ENCODE measurements at places on chromosomes 3 and 15. TPM values are rescaled to one million over a fixed set of nuclear protein-coding genes. Genes with fewer than 3 reads are reported as not detected.

GRCh38 chr15:90126022-90126421, 23.8 kb upstream of the IDH2 start:
- no peak for DNase-seq

DNA sequence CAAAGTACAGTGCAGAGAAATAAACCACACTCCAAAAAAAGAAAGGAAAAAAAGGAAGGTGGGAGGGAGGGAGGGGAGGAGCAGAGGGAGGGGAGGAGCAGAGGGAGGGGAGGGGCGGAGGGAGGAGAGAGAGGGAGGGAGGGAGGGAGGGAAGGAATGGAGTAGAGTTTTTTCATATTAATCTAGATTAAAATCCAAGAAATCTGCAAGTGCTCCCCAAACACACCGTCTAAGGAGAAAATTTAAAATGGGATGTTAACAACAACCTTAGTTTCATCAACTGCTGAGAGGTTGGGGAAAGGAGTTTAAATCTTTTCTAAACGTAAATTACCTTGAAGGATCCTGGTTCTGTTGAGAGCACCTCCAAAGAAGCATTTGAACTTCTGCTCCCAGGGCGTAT, 6.6 kb downstream of the FSIP1 start:
- DNase-seq, result no peak

CCR2 gene
- total RNA-seq, result not detected

DNA sequence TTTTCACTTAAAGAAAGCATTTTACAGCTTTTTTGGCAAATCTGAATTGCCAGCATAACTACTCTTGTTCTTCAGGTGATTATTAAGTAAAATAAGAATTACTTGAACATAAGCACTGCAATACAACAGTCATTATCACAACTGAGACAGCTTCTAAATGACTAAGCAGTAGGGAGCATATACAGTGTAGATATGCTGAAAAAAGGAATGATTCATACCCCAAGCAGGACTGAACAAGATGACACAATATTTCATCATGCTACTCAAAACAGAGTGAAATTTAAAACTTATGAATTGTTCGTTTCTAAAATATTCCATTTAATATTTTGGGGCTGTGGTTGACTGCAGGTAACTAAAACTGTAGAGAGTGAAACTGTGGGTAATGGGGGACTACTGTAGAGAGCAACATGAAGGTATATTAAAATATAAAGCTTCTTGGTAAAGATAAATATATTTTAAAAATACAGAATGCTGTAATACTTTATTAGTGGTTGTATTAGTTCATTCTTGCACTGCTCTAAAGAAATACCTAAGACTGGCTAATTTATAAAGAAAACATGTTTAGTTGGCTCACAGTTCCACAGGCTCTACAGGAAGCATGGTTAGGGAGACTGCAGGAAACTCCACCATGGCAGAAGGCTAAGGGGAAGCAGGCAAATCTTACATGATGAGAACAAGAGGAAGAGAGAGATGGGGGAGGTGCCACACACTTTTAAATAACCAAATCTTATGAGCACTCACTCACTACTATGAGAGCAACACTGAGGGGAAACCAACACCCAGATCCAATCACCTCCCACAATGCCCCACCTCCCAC, 84.8 kb downstream of the DCLK3 start:
- DNase-seq, result no peak

TM4SF1 gene
- total RNA-seq, result 146 TPM

SPSB4 gene
- not detected for total RNA-seq

DNA sequence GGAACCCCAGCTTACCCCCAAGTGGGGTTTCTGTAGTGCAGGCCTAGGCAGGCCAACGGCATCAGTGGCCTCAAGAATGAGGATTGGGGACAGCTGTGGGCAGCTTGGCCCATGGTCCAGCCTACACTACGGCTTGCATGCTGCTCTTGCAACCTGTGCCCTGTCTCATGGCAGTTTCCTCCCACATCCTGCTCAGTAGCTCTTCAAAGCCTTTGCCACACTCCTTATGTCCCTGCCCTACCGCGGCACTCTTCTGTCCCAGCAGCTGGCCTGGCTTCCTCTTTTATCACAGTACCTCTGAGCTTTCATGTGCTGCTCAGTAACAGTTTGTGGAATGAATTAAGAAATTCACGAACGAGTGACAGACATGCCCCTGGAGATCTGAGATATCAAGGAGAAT, 431.0 kb downstream of the EPHB1 start:
- no peak for DNase-seq

GRCh38 chr3:143309705-143310104, 190.1 kb downstream of the CHST2 start:
- no peak for DNase-seq

DNA sequence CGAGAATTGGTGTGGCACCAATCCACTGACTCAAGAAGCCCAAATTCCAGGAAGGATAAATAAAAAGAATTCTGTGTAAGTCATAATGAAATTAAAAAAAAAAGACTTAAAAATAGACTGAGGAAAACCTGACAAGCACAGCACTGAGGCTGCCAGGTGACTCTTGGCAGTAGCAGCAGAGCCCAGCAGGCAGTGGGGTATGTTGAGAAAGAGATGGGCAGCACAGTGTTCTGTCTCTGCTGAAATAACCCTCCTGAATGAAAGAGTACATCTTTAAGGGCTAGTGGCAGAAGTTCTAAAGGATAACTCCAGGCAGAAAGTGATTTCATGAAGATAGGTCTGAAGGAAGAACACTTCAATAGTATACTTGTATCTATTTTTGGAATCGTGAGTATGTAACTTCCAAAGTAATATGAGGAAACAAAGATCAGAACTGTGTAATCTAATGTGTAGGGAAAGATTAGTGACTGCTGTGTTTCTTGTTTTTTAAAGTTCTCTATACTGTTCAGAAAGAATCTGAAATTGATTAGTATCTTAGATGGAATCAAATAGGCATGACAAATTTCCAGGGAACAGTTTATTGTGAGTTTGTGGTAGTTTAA, 75.9 kb downstream of the RAB7A start:
- DNase-seq, result no peak

GRCh38 chr3:16855497-16855896, 29.3 kb upstream of the PLCL2 start:
- DNase-seq, result no peak

GRCh38 chr3:139944256-139944910, 9.4 kb downstream of the CLSTN2 start:
- DNase-seq, result no peak

CELF6 gene
- total RNA-seq, result not detected

GOLGA8N gene
- total RNA-seq, result 2.4 TPM

DNA sequence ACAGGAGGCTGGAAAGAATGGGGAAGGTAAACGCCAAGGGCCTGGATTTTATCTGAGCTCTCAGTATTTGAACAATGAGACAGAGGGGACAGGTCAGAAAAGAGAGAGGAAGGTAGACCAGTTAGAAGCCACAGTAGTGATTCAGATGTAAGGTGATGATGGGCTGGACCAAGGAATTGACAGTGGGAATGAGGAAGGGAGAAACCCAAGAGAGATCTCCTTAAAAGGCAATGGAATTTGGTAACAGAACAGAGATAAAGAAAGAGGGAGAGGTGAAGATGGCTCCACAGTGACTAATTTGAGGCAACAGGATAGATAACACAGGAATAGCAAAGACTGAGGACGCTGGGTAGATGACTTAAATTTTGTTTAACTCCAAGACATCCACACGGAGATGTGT, 11.4 kb upstream of the HEG1 start:
- peak; percentile 87 for DNase-seq

GRCh38 chr3:152069871-152070270, 196.4 kb downstream of the SUCNR1 start:
- no peak for DNase-seq

DNA sequence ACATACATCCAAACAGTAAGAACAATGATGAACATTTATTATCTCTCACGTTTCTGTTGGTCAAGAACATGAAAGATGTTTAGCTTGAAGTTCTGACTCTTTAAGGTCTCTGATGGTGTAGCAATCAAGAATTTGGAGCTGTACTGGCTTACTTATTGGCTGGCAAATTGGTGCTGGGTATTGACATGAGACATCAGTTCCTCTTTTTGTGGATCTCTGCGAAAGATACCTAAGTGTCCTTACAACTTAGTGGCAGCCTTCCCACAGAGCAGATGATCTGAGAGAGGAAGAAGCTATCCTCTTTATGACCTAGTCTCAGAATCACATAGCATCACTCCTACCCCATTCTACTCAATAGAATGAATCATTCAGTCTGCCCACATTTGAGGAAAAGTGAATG, 309.8 kb upstream of the DCBLD2 start:
- no peak for DNase-seq

PLSCR1 gene
- total RNA-seq, result 64.0 TPM

- DNase-seq, result no peak
Observed at GRCh38 chr3:40102182-40102581, 207.3 kb upstream of the EIF1B start.

GRCh38 chr3:171976526-171976925, 62.9 kb upstream of the FNDC3B start:
- DNase-seq, result peak; percentile 1

GRCh38 chr15:72231833-72232478, 966 bp upstream of the PKM start:
- peak; percentile 50 for DNase-seq

VGLL3 gene
- total RNA-seq, result 26.8 TPM

MAPKAPK3 gene
- 88.2 TPM for total RNA-seq

GRCh38 chr3:11037241-11037873, 44.8 kb downstream of the SLC6A1 start:
- DNase-seq, result no peak

DNA sequence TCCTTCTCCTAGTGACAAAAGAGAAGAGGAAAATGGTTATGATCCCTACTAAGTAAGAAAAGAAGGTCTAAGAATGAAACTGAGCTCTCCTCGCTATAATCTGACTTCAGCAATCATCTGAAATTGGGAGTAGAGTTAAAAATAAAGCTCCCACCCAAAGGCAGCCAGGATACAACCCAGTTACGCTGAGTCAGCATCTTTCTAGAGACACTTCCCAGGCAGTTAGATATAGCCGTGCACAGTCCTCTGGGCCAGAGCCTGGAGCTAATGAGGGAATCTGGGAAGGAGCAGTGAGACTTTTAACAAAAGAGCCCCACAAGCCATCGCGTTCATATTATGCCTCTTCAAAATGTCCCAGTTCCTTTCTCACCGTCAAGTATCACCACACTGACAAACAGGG, 39.1 kb upstream of the SETMAR start:
- no peak for DNase-seq
